ENCODE measurements at places on chromosomes 1 and 21. TPM values are rescaled to one million over a fixed set of nuclear protein-coding genes. Genes with fewer than 3 reads are reported as not detected.

The SPRR2G gene
- not detected for total RNA-seq

The TSACC gene
- total RNA-seq: 0.51 TPM

GRCh38 chr1:11417162-11417561 lies 61.8 kb upstream of the DISP3 start:
- no peak for DNase-seq

The KDF1 gene
- total RNA-seq: 21.7 TPM
